ENCODE measurements at places on chromosomes 4 and X.

GRCh38 chr4:36164900-36165630 lies 79.2 kb downstream of the ARAP2 start:
- no peak for DNase-seq

GRCh38 chr4:102390438-102390837 lies 45.2 kb upstream of the SLC39A8 start:
- peak; percentile 91 for DNase-seq

DNA sequence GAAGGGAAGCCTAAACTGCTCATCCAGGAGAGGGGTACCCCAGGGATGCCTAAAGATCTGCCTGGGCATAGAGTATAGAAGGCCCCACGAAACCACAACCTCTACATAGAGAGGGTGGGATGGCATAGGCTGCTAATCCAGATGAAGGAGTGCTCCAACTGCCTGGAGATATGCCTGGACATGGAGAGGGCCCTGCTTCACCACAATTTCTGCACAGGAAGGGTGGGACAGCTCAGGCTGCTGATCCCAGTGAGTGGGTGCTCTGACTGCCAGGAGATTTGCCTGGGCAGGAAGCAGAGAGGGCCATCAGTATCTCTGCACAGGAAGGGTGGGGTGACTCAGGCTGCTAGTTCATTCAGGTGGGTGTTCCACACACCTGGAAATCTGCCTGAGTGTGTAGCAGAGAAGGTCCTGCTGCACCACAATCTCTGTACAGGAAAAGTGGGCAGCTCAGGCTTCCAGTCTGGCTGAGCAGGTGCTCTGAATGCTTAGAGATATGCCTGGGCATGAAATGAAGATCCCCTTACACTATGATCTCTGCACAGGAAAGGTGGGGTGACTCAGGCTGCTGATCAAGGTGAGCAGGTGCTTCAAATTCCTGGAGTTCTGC lies 61.1 kb downstream of the ZNF518B start:
- DNase-seq, result no peak

DNA sequence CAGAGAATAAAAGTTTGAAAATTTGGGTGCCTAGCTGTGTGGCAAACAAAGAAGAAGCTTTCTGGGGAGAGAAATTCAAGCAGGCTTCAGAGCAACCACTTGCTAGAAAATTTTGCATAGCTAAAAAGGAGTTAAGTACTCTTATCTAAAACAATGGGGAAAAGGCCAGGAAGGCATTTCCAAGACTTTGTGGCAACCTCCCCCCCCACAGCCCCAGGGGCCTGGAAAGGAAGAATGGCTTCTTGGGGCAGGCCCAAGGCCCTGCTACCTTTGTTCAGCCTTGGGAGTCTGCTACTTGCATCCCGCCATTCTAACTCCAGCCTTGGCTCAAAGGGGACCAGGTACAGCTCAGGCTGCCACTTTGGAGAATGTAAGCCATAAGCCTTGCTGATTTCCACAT lies 102.2 kb downstream of the PTCHD1 start:
- no peak for DNase-seq

DNA sequence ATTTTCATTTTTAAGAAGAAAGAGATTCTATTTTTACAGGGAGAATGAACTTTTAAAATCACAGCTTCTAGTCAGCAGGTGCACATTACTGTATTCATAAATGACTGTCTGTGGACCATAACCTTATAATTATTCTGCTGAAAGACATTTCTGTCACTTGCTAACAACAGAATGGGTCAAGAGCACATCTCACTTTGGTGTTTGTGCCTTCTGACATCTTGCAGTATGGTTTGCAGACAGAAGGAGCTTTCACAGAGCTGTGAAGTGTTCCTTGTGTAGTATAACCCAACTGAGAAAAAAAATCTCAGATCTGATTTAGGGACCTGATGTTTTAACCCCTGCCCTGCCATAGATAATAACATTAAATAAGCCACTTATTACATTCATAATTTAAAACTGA lies 131.4 kb upstream of the CTSO start:
- DNase-seq, result no peak

DNA sequence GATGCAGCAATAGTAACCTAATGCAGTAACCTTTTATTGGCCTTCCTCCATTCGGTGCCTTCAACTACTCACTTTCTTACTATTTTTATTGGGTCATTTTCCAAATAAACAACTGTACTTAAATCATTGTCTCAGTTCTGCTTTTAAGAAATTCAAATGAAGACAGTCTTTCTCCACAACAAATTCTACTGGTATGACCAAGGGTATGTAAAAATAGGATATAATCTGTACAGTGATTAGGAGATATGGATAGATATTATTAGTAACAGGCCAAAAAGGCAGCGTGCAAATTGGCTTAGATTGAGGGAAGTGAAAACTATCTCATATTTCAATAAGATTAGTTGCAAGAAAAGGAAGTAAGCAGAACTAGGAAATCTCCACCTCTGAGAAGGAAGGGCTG lies 177.4 kb upstream of the PPP1R2C start:
- no peak for DNase-seq

DNA sequence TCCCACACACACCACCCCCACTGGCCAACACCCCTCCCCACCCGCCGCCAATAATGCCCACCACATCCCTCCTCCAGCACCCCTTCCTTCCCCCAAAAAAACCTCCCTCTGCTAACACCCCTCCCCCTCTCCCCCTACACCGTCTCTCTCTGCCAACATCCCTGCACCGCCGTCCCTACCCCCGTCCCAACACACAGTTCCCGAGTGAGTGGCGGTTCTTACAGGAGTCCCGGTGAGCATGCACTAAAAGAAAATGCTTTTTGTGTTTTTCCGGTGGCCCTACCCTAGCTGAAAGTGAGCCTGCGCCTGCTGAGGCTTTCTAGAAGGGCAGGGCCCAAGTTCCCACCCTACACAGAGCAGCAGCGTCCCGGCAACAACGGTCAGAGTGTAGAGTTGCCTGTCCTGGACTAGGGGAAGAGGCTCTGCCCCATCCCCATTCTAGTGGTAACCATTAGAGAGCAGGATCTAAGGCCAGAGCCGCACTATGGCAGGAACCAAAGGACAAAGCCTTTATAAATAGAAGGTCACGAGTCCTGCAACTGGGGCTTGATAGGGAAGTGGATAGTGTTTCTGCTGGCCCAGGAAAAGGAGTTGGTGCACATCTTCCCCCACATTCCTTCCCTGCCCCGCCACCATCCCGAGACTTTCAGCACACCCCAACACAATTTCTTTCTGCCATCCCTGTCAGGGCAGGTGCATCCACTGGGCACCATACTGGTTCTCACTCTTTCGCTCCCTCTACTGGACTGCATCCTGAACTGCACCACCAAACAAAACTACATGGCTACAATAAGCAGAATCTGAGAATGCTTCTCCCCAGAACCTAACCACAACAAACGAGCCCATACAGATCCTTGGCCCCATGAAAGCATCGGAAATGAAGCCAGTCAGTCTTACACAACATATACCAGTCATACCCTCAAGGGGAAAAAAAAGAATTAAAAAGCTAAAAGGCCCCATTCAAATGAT lies 78.1 kb upstream of the PAGE3 start:
- DNase-seq, result peak; percentile 1

All from CD14-positive monocyte (primary cell).